Pons (tissue), 1 donor: ENCODE measurements at places on chromosomes 4 and X.
A peak's percentile ranks its signal among the peaks of the same experiment; 100 is the strongest.

DNA sequence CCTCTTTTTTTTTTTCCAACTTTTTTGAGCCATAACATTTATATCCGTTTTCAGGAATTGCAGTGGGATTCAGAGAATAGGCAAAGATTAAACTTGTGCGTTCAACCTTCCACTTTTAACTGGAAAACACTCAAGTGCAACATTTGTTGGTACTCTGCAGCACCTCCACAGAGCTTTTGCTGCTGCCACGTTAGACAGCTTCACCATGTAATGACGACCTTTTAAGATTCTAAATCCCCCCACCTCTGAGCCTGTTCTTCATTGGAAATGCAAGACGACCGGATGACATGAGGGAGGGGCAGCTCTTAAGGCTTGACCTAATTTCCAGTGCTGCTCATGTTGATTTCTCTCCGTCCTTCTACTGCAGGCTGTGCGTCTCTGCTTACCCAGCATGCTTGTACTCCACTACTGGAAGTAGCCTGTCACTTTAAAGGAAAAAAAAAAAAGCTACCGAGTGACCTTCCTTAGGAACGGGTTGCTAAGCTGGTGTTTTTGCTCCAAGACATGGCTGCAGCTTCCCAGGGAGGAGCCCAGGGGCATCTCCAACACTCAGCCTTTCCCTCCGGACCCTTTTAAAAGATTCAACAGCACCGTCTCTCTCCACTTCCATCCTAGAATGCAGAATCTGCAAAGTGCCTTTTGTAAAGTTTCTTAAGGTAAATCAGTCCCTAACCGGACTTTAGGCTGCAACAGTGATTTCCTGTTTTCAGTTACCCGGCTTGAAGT is at the start of gene CC2D2A:
TSS of gene CC2D2A (plus strand) at position 481 of the 726 bp plus-strand sequence. CDS start 6,051 bp downstream, outside the sequence.
- DNase-seq: no peak

DNA sequence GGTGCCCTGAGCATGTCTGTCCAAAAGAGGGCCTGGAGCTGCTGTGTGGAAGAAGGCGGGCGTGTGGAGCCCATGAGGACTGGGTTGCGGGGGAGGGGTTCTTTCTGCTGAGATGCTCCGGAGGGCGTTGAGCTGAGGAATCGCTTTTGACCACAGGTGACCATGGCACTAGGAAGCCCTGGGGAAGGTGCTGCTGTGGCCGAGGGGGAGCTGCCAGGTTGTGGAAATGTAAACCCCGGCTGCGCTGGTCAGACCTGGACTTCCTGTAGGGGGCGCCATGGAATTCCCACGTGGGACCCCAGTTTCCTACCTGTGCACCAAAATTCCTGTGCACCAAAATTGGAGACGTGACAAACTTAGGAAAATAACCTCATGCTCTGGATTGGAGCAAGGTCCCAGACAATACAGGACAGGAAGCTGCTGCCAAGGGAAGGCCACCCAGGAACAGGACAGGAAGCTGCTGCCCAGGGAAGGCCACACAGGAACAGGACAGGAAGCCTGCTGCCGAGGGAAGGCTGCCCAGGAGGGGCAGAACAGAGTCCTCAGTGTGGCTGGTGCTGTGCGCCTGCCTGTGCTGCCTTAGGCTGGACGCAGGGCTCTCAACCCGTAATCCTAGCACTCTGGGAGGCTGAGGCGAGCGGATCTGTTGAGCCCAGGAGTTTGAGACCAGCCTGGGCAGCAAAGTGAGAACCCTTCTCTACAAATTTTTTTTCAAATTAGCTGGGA is 28.4 kb upstream of the UVSSA start:
- DNase-seq: no peak

GRCh38 chrX:79181401-79181800 is 36.9 kb downstream of the GPR174 start:
- no peak for DNase-seq

DNA sequence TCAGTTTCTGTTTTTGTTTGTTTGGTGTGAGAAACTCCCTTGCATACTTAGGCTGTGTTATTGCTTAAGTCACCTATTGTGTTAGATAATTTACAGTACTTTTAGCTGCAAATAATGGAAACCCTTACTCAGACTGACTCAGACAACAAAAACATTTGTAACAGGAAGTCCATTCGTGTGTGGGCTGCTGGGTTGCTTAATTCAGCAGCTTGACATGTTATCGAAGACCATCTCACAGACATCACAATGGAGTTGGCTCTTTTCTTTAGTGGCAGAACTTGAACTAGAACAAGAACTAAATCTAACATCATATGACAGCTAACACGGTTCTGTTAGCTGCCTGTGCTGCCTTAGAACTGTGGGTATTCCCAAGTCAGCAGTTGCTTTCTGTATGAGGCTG is 9.9 kb upstream of the GABRE start:
- no peak for DNase-seq

DNA sequence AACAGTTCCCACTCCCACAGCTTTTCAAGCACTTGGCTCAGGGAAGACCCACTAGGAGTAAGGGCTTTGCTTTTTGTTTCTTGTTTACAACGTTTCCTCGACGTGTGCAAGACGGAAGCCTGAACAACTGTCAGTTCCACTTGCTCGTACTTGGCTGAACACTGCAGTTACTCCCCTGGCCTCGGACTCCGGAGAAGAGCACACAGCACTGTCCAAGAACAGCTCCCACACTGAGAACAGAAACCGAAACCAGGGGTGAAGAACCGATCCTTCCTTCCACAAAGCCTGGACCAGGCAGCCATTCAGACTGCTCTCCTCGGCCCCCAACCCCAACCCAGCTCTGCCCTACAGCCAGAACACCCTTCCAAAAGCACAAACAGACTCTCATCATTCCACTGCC is 25.5 kb downstream of the IRF2 start:
- peak; percentile 87 for DNase-seq

GRCh38 chr4:108884596-108884995 is 121.7 kb upstream of the ETNPPL start:
- no peak for DNase-seq

- no peak for DNase-seq
Observed at GRCh38 chr4:6746721-6747293, 30.8 kb downstream of the BLOC1S4 start.

DNA sequence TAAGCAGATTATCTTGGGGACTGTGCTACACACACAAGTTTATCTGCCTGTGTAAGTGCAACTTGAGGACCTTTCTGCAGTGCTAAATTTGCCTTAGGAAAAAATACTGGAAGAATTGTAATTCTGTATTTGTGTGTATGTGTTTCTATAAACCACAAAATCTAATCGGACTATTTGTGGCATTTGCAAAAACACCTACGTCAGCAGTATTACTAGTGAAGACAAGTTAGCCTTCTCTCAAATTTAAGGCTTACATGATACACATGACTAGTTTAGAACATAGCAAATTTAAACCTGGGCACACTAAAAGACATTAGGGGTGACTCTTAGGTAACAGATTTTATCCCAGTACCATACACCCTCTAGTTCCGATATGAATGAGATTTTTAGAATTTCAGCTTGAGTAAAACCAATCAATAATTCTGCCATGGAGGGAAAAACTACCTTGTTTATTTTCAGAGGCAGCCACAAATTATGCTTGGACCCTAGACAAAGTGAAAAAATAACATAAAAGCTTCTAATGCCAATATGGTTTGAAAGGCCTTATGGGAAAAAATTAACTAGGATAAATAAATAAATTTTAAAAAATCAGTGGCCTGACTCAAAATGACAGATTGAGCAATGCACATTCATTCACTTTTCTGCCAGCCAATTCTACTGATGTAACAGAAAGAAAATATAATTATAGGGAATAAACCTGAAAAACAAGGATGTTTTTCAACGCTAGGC is 176.4 kb downstream of the SNCA start:
- DNase-seq: no peak

- no peak for DNase-seq
Observed at GRCh38 chr4:152269448-152270191, 266.3 kb downstream of the FBXW7 start.

GRCh38 chrX:15856636-15857035 is 2.0 kb upstream of the AP1S2 start:
- no peak for DNase-seq

GRCh38 chr4:152301381-152301780 is 234.5 kb downstream of the FBXW7 start:
- no peak for DNase-seq

DNA sequence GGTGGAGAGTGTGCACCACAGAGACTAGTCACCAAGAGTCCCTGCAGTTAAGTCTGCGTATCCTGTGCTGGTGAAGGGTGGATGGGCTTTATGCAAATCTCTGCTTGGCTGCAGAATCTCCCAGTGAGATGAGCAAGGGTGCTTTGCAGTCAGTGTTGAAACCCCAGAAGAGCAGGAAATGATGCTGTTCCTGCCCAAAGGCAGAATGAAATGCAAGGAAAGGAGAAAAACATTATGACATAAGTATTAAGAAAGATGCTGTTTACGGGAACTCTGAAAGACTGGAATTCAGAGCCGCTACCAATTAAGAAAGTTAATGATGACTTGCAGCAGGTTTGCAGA is 25.4 kb upstream of the ACSL1 start:
- peak; percentile 11 for DNase-seq

DNA sequence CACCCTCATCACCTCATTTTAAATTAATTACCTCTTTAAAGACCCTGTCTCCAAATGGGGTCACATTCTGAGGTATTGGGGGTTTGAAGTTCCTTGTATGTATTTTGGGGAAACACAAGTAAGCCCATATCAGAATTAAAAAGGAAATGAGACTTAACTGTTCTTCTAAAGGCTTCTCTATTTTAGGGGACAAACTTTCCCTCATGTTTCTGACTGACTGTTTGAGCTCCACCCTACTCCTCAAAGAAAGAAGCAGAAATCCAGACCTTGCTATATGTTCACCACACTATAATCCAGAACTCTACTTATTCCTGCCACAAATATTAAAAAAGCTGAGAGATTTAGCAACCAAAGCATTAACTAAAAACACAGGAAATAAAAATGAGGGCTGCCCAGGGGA is 258.8 kb downstream of the ARHGAP24 start:
- DNase-seq: peak; percentile 71

DNA sequence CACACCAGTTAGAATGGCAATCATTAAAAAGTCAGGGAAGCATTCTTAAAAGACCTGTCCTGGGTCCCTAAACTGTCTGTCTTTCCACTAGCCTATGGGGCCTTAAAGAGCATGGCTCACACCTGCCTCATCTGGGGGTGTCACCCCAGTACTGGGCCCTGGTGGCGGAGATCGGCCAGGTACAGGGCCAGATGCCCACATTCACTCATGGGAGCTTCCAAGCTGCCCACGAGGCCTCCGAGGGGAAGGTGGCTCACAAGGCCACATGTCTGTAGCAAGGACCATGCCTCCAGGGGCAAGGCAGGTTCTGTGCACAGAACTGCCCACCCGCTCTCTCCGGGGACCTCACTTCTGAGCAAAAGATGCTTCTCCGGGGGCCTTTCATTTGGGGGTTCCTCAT is 55.5 kb upstream of the AFAP1 start:
- DNase-seq: no peak

GRCh38 chrX:153400146-153401132 is 711 bp downstream of the PNMA6E start:
- DNase-seq: no peak

DNA sequence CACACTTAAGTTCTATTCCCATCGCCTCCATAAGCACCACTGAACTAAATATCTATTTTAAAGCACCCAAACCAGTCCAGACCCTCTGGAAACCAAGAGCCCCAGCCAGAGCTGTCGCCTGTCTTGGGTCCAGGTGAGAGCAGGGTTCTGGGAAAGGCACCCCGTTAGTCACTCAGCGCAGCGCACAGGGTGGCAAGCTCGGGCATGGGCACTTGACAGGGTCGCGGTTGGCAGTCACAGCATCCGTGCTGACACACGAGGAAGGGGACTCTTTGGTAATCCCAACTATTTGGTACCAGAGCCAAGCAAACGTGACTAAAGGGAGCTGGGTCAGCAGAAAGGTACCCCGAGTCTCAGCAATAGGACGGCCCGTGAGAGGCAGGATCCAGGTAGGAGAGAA is 24.3 kb upstream of the ETNPPL start:
- no peak for DNase-seq

DNA sequence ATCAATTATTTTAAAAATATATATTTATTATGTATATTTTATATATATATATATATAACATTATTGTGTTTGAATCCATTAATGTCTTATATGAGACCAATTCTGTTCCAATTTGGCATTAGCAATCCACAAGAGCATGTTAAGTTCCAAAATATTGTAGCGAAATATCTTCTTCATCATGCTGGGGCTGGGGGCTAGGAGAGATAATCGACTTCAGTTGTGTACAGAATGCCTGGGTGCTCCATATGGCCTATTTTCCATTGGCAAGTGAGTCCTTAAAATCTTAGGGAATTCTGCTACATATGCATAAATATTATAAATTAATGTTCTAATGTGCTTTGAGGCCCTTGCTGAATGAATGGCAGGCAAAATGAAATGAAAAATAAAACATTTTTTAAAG is 117.7 kb downstream of the PCDH7 start:
- no peak for DNase-seq

GRCh38 chr4:159564615-159565014 is 461.7 kb downstream of the RAPGEF2 start:
- no peak for DNase-seq

DNA sequence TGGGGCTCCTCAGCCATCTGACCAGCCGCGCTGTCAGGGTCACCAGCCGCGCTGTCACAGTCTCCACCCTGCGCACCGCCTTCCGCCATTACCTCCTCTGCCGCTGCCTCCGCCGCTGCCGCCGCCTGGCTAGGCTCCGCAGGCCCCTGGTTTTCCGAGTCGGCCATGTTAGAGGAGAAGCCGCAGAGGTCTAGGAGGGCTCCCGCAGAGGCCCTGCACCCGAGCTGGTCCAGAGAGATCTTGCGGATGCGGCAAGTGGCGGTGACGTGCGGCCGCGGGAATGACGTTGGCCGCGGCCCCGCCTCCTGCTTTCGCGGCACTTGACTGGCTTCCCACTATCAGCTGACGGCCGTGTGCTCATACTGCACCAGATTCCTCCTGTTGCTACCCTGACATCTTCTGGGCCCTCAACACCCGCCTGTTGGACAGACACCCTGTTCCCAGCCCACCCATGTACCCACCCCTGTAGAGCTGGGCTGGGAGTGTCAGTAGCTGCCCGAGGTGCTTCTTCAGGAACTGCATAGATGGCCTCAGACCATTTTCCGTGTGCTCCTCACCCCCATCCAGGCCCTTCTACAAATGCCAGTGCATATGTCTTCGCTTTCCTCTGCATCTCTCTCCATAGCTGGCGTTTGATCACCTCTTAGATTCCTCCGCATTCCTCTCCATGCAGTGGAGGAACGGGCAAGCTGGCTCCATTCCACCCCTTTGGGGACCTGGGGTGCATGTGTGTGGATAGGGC is at the start of gene NAP1L5:
TSS of gene NAP1L5 (minus strand) at position 242 of the 742 bp plus-strand sequence. CDS start at position 167, 75 bp downstream.
- DNase-seq: peak; percentile 35

- no peak for DNase-seq
Observed at GRCh38 chr4:139669890-139670289, 4.3 kb downstream of the MGST2 start.

DNA sequence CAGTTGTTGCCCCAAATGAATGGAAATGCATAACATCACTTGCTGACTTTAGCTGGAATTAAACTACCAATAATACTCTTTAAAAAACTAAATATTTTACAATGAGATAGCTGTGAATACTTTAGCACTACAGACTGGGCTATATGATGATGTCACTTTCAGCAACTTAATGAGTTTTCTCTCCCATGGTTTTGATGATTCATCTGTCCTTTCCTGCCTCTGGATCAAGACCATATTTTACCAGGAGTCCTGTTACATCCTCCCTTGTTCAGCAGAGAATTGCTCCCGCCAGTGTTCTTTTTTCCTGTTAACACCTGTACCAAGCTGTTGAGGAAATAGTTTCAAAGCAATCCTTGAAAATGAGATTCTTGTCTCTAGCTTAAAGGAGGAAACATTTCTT is 543.0 kb downstream of the SPRY1 start:
- peak; percentile 24 for DNase-seq
